ENCODE measurements at places on chromosomes 7 and 10. TPM values are rescaled to one million over a fixed set of nuclear protein-coding genes. Genes with fewer than 3 reads are reported as not detected.

SHH gene
- polyA plus RNA-seq, result not detected

ADAM22 gene
- polyA plus RNA-seq, result 0.06 TPM

DNA sequence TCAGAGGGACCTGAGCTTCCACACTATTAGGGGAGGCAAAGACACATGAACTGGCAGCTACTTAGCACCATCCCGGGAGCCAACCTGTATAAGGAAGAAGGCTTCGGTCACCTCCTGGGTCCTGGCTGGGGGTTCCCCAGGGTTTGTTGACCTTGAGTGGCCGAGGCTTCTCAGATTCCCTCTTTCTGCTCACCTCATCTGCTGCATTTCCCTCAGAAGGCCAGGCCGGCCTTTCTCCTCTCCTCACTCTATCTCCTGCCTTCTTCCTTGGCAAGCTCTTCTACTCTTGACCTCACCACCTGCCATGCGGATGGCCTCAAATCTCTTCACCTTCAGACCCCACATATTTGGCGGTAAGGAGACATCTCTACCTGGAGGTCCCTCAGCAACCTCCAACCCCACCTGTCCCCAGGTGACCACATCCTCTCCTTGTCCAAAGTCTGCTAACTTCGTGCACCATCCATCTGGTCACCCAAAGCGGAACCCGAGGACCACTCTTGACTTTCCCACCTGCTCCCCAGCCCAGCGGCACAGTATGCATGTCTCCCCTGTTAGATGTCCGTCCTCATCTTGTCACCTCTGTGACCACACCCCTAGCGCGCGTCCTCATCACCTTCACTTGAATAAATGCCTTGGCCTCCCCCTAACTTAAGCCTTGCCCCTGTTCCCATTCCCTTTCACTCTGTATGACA is 133.8 kb upstream of the UNC5B start:
- DNase-seq, result no peak

GRCh38 chr7:135366843-135367508 is 133.3 kb downstream of the STRA8 start:
- no peak for DNase-seq

DNA sequence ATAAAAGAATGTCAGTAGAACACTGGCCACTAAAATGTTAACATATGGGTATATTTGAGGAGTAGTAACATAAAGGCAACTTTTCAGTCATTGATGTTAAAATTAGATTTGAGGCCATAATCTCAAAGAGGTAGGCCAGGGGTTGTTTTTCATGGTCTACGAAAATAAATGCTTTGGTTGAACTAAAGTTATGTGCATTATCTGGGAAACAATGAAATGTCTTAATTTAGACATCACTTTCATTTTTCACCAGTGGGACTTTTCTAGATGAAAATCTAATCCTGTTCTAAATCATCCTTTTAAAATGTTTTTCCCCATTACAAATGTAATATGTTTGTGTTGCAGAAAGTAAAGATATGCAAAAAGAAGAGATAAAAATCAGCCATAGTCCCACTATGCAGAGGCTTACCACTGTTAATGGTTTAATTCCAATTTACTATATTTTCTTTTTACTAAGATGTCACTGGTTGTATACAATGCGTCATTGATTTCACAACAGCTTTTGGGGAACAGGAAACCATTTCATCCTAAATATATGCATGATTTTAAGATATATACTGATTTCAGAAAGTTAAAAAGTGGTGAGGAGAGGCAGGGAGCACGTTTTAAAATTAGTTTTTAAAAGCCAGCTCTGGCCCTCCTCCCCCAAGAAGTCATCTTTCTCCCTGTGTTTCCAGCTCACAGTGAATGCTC is 64.3 kb downstream of the ARID5B start:
- DNase-seq, result no peak

GRCh38 chr7:14309432-14309831 is 320.0 kb upstream of the ETV1 start:
- DNase-seq, result no peak

DNA sequence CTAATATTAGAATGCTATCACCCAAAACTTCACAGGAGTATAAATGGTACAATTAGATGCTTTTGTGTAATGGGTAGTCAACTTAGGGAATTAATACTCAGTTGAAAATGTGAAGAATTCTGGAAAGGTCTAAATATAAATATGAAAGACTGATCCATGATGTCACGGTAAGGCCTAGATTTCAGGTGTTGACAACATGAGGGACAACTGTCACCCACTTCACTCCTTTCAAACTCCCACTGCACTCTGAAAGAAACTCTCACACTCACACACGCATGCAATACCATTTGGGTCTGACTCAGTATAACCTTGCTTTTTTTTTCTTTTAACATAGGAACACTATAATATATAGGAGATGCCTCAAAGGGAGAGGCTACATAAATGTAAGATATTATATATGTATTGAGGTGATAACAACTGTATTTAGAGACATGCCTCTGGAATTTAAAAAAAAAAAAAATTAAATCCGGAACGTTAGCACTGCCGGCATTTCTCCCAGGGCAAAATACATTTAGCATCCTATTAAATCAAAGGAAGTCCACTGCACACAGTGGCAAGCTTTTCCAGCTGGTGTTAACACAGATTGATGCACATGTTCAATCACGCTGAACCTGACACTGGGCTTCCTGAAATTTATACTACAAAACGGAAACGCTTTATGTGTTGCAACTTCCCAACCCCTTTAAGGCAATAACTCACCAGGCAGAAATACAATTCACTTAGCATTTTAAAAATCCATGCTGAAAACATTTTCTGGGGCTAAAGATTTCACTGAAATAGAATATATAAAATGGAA is 74.9 kb downstream of the RSU1 start:
- DNase-seq, result no peak

DNA sequence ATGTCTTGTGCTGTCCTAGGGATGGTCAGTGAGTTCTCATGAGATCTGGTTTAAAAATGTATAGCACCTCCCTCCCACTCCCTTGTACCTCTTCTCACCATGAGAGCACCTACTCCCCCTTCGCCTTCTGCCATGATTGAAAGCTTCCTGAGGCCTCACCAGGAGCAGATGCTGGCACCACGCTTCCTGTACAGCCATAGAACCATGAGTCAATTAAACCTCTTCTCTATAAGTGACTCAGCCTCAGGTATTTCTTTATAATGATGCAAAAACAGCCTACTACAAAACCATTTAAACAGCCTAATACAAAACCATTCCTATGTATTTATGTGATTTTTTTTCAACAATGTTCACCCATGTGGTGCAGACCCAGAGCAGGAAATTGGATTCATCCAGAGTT is 32.0 kb downstream of the KDM7A start:
- no peak for DNase-seq

DNA sequence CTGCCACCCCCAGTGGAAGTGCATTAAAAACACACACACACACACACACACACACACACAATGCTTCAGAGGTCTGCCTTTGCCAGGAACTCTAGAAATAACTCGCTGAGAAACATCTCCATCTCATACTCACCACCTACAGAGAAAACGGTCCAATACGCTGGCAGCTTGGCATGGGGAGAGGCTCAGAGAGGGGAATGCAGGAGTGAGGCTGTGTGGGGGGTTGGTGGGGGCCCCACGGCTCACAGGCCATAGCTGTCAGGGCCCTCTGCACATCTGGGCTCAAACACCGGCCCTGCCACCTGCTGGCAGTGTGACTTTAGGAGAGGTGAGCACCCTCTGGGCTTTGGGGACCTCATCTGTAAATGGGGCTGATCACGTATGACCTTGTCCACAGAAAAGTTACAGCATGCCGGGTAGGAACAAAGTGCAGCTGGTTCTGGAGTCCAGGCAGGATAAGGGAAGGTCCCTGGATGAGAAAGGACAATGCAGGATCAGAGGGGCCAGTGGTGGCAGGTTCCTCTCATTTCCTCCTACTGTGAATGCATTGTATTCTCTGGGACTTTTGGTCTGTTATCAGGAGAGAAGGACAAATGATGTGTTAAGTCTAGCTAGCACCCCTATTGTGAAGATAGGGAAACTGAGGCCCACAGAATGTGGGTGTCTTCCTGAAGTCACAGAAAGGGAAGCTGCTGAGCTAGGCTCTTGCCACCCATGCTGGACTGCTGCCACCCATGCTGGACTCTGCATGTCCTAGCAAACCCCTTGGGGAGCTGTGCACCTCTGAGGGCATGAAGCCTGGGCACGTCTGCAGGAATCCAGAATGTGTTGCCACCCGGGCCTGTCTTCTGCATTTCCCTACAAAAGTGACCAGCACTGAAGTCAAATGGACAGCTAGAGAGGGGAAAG is 404.6 kb downstream of the RPS24 start:
- DNase-seq, result no peak

ADAMTS14 gene
- 1.2 TPM for polyA plus RNA-seq

GRCh38 chr7:140899883-140900282 is 24.8 kb downstream of the BRAF start:
- no peak for DNase-seq

DNA sequence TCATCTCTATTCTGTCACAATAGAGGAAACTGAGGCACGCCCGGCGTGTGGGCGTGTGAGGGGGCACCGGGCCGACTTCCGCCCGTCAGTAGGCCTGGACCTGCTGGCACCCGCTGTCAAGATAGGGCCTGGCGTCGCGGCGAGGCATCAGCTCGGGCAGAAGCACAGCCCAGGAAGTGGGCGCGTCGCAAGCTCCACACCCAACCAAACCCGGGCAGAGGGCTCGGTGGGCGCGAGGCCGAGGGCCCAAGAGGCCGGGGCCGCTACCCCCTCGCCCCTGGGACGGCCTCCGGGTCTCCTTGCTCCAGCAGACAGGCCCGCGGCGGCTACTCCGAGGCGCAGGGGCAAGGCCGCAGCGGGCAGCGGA is 91.2 kb downstream of the SPAG6 start:
- DNase-seq, result no peak

DNA sequence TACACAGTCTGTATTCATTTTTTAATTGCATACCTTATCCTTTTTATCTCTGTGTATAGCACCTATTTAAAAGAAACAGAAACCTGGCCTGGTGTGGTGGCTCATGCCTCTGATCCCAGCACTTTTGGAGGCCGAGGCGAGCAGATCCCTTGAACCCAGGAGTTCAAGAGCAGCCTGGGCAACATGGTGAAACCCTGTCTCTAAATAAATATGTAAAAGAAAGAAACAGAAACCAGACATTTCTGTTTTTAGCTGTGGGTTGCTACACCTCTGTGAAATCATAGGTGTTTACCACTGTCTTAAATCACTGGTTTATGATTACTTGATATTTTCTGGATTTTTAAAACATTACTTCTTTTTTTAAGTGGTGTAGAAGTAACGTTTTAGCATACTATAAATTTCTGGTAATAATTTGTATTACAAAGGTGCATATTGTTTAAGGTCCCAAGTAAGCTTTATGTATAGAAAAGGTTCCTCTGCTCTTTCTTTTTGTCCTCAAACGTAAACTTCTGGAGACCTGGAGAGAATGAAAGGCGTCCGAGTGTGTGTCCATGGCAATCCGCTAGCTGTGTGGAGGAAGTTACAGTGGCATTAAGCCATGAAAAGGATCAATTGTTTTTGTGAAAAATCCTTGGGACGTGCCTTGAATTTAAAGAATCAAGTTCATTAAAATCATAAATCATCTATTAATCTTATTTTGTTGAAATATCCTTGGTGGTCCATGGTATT is 41.1 kb downstream of the PTPRZ1 start:
- no peak for DNase-seq

GRCh38 chr7:134435161-134435920 is 23.6 kb downstream of the AKR1B1 start:
- DNase-seq, result no peak

- no peak for DNase-seq
Observed at GRCh38 chr10:70600512-70601395, 1.8 kb downstream of the PRF1 start.

RNF148 gene
- not detected for polyA plus RNA-seq

DNA sequence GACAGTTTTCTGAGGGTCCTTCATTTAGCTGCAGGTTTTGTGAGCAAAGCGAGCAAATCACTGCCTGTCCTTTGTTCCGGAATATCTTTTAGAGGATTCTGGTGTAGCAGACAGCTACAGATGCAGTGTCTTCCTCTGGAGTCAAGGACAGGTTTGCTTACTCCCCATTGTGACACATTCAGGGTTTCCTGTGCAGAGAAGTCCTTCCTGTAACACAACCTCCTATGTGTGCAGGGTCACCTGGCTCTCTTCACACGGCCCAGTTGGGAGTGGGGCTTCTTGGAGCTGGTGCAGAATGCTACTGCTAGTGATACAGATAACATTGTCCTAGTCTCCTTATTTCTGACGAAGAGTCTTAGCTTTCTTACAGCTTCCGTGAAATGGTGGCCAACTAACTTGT is 47.9 kb downstream of the RBM33 start:
- no peak for DNase-seq

DNA sequence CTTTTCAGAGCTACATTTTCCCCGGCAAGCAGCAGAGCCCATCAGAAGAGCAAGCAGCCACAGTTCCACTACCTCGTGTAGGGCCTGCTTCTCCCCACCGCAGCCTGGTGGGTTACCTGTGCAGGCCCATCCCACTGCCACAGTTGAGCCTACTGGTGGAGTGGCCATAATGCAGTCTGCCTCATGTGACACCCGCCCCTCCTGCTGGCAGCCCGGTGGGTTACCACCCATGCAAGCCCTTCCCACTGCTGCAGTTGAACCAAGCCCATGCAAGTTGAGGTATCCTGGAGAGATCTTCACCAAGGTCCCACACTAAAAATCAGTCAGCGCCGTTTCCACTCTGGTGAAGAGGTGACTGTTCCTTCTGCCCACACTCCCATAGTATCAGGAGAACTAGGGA is 32.1 kb upstream of the CNNM1 start:
- no peak for DNase-seq

DNA sequence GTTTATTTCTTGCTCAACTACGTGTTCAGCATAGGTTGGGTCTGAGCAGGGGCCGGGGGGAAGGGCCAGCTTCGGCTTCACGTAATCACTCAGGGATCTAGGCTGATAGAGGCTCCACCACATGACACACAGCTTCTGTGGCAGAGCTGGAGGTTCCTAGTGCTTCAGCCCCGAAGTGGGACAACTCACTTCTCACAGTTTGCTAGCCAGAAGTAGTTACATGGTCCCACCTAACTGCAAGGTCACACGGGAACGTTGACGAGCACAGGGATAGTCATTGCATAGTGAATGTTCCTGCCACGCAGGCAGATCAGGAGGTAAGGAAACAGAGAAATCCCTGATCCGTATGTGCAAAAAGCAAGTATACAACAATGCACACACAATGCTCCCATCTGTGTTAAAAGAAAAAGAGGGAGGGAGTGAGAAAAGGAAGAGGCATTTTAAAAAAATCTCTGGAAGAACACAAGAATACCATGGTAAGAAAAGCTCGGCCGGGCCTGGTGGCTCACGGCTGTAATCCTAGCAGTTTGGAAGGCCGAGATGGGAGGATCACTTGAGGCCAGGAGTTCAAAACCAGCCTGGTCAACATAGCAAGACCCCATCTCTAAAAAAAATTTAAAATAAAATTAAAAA is 16.9 kb downstream of the SMURF1 start:
- DNase-seq, result no peak

NOLC1 gene
- 49.2 TPM for polyA plus RNA-seq

All from BJ (cell line).